ENCODE measurements at places on chromosomes 13 and 19. TPM values are rescaled to one million over a fixed set of nuclear protein-coding genes. Genes with fewer than 3 reads are reported as not detected.

GRCh38 chr13:97077341-97077740 lies 83.1 kb upstream of the OXGR1 start:
- no peak overlapping the region for H3K4me3 ChIP-seq
- no peaks in the 10 kb centered on the region for H3K4me1 ChIP-seq
- H3K27ac ChIP-seq: no peak overlapping the region
- H3K27me3 ChIP-seq: no peaks in the 10 kb centered on the region
- no peaks in the 10 kb centered on the region for H3K36me3 ChIP-seq

DNA sequence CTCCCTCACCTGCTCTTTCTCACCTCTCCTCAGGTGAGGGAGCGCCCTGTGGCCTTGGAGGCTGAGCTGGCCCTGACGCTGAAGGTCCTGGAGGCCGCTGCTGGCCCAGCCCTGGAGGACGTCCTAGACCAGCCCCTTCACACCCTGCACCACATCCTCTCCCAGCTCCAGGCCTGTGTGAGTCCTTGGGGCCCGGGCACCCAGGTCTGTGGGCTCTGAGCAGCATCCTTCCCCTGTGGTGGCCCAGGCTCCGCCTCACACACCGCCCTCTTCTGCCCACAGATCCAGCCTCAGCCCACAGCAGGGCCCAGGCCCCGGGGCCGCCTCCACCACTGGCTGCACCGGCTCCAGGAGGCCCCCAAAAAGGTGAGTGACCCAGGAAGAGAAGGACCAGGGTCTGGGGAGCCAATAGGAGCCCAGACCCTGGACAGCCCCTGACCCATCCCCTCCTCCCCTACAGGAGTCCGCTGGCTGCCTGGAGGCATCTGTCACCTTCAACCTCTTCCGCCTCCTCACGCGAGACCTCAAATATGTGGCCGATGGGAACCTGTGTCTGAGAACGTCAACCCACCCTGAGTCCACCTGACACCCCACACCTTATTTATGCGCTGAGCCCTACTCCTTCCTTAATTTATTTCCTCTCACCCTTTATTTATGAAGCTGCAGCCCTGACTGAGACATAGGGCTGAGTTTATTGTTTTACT lies 1.9 kb downstream of the IFNL1 start:
- no peak overlapping the region for H3K27ac ChIP-seq
- no peak for DNase-seq
- no peak overlapping the region for H3K4me3 ChIP-seq
- no peaks in the 10 kb centered on the region for H3K27me3 ChIP-seq

The CEACAM21 gene
- not detected for total RNA-seq

- H3K36me3 ChIP-seq: no peaks in the 10 kb centered on the region
- DNase-seq: no peak
- no peaks in the 10 kb centered on the region for H3K27me3 ChIP-seq
- H3K4me3 ChIP-seq: no peak overlapping the region
- H3K4me1 ChIP-seq: no peaks in the 10 kb centered on the region
These were observed 9.8 kb downstream of the CLC start for GRCh38 chr19:39728040-39728439.

DNA sequence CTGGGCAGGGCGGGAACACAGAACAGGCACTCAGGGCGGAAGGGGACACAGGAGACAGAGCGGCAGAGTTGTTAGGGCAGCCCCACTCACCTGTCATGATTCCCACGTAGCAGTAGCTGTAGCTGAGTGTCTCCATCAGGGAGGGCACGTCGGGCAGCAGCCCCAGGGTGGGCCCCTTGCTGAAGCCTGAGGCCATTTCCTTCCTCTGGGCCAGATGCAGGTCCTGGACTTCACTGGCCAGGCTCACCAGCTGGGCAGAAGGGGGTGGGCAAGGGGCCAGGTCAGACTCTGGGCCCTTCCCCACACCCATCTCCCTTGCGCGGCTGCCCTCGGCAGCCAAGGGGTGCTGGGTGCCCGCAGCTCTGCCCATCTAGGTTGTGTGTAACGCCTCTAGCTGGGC lies 5.9 kb downstream of the MBOAT7 start:
- no peak overlapping the region for H3K27ac ChIP-seq
- H3K36me3 ChIP-seq: peaks cover 11% of the 10 kb centered on the region
- no peak overlapping the region for H3K4me3 ChIP-seq
- no peak for DNase-seq
- H3K27me3 ChIP-seq: no peaks in the 10 kb centered on the region

Data from fibroblast of lung (primary cell).